GM18507 (cell line): ENCODE measurements at places on chromosomes 4 and X.

DNA sequence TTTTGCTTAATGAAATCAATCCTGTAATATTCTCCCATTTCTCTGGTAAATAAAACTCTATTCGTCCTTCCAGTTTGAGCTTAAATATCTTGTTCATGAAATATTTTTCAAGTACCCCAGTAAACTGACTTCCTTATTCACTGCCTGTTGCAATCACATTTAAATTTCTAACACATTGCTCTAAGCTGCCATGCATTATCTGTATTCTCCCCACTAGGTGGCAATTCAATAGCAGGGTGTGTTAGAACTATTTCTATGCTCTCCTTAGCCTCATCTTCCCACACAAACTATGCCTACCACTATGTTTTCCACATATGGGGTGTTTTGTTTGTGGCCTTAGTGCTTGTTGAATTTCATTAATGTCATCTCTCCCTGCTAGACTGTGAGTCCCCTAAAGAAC, 377.1 kb upstream of the HS3ST1 start:
- DNase-seq = no peak

DNA sequence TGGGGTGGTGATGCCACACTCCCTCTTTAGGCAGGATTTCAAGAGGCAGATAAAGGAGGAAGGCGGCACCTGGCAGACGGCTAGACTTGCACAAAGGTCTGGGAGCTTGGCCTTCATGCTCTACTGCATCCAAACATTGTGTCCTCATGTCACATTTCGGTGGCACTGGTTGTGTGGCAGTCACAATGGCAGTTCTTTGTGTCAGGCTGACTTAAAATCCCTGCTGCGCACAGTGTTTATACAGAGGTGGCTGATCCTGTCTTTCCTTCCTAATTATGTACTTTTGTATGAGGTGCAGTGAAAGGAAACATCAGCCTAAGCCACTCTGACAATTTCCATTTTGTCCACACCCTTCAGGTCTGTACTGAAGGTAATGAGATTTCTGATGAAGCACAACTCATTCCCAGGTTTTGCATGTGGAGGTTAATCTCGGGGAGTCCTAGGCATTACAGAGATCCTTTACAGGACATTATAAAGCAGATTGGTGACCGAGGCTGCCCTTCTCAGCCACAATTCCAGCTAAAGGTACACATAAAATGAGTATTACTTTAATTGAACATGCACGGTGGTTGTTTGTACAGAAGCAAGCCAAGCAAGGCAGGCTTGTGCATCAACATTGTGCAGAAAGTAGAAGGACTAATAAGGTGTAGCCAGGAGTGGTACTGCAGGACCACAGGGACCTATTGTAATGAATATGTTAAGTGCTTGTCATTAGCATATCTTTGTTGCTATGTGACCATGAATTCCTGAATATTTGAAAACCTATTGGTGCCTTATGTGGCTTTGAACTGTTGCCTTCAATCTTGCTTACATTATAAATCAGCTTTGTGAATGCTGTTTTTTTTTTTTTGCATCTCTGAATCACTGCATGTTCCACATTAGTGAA, 147.6 kb downstream of the STK32B start:
- no peak for DNase-seq

- no peak for DNase-seq
Observed at GRCh38 chr4:100299046-100299840, 109.0 kb upstream of the DDIT4L start.

- DNase-seq = no peak
Observed at GRCh38 chr4:106893395-106893881, 142.7 kb downstream of the DKK2 start.

DNA sequence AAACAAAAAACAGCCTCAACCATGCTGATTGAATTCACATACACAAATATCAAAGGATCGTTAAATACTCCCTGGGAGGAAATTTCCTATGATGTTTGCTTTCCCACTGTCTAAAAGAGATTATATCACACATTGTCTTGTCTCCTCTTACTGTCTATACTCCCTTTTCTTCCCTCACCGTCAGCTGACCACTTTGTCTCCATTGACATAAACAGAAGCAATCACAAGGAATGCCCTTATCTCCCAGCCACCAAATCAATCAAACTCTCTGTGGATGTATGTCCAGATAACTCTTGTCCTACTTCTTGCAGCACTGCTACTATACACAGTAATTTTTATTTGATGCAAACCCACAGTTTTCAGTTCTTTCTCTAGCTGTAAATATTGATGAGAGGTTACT, 12.2 kb upstream of the NUDT9 start:
- DNase-seq = no peak

DNA sequence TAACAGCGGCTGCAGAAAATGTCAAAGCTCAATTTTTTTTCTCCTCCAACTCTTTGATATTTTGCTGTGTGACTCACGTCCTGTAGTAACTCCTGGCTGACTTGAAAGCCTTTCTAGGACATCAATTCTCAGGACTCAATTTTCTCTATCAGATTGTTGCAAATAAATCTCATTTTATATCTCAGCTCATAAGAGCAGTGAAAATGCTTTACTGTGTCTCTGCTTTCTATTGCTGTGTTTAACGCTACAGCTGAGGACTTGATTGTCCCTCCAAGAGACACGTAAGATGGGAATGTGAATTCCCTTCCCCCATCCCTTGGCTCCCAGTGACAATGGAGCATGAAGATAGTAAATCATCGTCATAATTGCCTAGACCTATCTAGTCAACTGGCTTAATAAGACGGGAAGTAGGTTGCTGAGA, 20.5 kb upstream of the CBR4 start:
- DNase-seq = no peak

GRCh38 chrX:118865231-118865630, 41.6 kb downstream of the ZCCHC12 start:
- DNase-seq = no peak

GRCh38 chrX:42089031-42089430, 165.7 kb upstream of the CASK start:
- no peak for DNase-seq

DNA sequence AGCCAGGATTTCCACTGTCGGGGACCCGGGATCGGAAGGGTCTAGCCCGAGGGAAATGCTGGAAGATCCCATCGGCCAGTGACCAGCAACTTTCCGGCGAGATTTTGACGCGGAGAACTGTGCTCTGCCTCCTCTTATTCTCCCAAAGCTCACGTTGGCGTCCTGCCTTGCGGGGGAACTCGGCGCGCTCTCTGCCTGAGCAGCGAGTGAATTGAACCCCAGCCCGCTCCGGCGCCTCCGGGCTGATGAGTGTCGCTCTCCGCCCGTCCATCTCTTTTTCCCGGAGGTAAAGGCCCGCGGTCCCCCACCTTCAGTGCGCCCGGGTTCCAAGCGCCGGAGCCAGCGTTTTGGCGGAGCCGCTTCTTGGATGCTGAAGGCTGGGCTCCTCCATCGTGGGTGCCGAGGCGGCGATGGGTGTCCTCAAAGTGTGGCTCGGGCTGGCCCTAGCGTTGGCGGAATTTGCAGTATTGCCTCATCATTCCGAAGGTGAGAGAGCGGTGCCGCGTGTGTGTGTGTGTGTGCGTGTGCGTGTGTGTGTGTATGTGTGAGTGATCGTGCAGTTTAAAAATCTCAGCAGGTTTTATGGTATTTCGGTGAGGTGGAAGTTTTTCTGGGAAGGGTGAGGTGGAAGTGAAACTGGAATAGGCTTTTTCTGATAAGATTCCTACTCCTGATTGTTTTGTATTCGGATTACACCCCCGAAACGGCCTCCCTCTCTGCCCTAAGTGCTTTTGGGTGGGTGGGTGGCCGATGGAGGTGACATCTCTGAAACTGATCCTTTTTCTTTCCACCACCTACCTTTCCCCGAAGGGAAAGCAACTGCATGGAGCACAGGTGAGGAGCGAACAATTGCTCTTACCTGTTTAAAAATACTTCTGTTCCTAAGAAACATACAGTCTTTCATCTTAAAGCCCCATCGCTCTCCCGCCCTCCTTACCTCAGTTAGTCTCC, 752 bp downstream of the FRAS1 start:
- DNase-seq = no peak

DNA sequence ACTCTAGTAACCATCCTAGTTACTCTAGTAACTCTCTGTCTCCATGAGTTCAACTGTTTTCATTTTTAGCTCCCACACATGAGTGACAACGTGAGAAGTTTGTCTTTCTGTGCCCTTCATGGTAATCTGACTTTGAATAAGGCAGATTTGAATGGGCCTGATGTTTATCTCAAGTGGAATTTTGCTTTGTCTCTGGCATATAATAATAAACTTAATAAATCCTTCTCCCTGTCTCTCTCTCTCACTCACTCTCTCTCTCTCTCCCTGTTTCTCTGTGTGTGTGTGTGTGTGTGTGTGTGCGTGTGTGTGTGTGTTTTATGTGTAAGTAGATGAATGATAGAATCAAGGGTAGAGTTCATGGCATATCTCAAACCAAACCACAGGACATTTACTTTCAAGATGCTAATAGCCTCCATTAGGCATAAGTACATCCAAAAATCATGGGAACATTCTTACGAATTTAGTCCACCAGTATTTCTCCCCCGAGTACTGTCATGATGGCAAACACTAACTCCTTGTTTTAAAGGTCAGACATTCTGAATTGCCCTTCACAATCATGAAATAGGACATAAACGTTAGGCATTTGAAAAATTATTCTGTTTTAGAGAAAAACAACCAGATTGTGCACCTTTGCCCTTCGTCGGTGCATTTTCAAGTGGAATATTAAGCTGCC, 193.1 kb downstream of the SPATA18 start:
- DNase-seq = no peak

DNA sequence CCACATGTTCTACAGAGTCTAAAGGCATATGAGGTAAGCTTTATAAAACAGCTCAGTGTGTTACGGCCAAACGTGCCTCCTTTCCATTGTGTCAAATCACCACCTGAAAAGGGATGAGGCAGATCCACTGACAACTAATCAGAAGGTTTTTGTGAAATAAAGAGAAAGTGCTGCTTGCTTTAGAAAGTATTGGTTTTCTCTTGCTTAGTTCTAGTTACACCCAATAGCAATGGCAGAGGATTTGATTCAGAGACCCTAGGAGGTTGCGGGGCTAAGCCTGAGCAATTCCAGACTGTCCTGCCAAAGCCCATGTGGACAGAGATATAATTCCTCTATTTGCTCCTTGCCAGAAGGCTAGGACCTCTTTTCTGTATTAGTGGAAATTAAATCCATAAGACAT, 125.5 kb downstream of the SPRY1 start:
- no peak for DNase-seq

GRCh38 chr4:6767748-6768538, 14.6 kb upstream of the KIAA0232 start:
- no peak for DNase-seq

DNA sequence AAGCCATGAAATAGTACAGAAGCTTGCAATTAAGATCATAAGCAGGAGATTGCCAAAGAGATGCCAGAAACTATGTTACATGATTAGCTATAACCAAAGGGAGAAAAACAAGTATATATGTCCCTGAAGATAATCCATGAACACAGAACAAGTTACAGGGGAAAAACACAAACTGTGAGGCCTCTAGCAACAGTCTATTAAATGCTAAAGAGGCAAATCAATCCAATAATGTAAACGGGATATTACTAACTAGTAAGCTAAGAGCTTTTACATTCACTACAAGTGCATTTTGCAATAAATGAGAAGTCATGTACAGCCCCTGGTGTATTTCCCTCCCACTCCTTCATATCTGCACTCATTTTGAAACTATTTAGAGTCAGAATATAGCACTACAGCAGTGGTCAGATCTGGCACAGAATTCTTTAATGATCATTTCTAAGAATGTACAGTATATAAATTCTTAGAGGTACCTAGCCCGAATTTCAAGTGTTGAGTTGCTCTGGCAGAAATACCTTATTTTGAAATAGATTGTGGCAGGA, 449.8 kb upstream of the SMIM31 start:
- no peak for DNase-seq

DNA sequence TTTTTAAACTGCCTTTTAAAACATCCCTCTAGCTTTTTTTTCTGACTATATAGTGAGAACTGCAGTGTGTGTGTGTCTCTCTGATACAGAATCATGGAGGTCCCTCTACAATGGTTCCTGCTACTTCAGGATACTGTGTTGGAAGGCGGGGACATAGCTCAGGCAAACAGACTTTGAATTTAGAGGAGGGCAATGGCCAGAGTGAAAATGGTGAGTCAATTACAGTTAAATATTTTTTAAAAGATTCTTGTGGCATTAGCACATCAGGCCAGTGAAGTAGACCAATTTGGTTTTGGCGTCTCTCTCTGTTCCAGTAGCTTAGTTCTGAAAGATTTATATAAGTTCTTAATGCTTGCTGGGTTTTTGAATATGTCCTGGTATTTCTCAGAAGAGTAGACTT, 47.1 kb downstream of the ALG13 start:
- no peak for DNase-seq

DNA sequence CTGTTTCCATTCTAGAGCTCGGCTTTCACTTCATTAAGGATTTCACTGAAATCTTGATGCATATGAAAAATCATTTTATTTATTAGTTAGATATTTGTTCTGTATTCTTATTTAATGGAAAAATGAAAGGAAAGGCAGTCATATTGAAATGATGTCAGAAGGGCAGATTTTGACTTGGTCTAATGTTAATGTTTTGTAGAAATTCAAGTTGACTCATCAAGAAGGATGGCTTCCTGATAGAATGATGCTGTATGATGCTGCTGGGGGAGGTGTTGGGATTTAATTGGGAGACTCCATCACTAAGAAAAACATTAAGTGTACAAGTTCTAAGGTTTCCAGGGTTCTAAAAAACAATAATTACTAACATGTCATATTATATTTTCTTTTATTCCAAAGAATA, 204.8 kb downstream of the PDGFC start:
- DNase-seq = no peak

DNA sequence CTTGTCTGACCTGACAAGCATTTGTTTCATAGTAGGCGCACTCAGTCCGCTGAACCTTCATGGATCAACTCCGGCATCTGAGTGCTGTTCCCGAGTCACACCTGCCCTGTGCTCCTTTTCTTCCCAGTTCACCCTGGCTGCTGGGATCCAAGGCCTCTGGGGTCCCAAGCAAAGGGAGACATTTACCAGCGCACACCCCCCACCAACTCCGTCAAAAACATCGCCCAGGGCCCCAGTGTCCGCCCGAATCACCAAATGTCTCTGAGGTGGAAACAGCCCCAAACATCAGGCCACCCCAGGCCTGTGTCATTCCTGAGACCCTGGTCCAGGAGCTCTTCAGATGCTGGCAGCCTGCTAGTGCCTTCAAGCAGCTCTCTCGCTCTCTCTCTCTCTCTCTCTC, 5.1 kb downstream of the BLOC1S4 start:
- no peak for DNase-seq

GRCh38 chr4:177119691-177120090, 190.0 kb upstream of the NEIL3 start:
- no peak for DNase-seq
